GF-D8 (cell line): ENCODE measurements at places on chromosomes 7 and 10.

GRCh38 chr10:53403688-53404087, 631.1 kb upstream of the MBL2 start:
- DNase-seq, result no peak

DNA sequence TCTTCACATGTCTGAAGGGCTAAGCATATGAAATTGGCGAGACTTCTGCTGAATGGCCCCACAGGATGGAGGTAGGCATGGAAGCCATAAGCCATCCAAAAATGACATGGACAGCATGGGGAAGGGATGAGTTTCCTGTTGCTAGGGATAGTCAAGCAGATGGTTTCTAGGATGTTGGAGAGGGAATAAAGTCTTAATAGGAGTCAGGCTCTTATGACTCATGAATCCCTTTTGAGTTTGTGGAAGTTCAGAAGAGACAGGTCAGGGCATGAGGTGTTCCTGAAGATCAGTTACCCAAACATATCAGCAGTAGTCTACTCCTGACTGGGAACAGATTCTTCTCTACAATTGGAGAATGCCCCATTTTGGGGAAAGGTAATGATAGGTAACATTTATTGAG, 243.9 kb downstream of the REEP3 start:
- DNase-seq, result no peak

GRCh38 chr7:118087126-118087525, 96.8 kb upstream of the LSM8 start:
- DNase-seq, result no peak

GRCh38 chr10:76736392-76736791, 901.2 kb downstream of the KCNMA1 start:
- no peak for DNase-seq

DNA sequence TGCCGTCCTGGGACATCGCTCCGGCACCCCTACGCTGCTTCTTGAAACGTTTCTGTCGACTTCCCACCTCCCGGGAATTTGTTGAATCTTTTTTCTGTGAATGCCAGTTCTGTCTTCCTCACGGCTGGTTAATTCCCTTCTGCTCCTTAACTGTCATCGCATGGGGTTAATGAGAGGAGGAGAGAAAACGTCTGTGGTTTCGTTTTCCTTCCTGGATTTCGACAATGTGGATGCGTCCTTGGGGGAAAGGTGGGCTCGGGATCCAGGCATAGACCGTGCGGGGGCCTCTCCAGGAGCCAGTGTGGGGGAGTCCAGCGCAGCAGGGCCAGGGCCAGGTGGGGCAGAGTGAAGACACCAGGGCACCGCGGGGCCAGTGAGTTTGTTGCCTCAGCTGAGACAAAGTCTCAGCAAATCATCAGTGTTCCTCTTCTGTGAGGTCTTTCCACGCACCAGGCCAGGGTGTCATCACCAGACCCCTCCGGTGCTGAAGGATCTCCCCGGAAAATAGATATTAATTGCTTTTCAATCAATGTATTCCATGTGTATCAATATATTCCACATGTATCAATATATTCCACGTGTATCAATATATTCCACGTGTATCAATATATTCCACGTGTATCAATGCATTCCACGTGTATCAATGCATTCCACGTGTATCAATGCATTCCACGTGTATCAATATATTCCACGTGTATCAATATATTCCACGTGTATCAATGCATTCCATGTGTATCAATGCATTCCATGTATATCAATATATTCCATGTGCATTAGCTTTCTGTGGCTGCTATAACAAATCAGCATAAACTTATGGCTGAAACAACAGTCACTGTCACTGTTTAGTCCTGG, 33.7 kb upstream of the CFAP46 start:
- no peak for DNase-seq

- DNase-seq, result no peak
Observed at GRCh38 chr10:11934262-11934661, 108.3 kb downstream of the UPF2 start.

DNA sequence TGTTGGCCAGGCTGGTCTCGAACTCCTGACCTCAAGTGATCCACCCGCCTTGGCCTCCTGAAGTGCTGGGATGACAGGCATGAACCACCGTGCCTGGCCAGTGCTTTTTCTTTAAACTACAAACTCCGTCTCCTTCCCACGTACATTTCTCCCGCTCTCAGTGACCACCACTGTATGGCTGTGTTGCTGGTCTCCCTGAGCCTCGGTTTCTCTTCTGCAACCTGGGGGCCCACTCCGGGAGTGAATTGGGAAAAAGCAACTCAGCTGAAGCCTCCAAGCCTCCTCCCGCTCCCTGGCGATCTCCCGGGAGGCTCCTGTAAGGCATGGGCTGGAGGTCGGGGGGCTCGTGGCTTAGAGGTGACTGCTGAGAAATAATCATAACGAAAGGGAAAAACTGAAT, 136.3 kb downstream of the ELFN1 start:
- no peak for DNase-seq
